Right renal cortex interstitium (tissue), 3 donors: ENCODE measurements at places on chromosomes 7 and 10. TPM values are rescaled to one million over a fixed set of nuclear protein-coding genes. Genes with fewer than 3 reads are reported as not detected.
A peak's percentile ranks its signal among the peaks of the same experiment; 100 is the strongest.

OR9A2 gene
- polyA plus RNA-seq, result not detected

USP54 gene
- polyA plus RNA-seq, result 35.5 TPM

HSPA12A gene
- 36.3 TPM for polyA plus RNA-seq

SPDYE6 gene
- 2.2 TPM for polyA plus RNA-seq

CPA4 gene
- 0.50 TPM for polyA plus RNA-seq

PTN gene
- 216 TPM for polyA plus RNA-seq

RBP4 gene
- polyA plus RNA-seq, result 0.68 TPM

DEPP1 gene
- 8.8 TPM for polyA plus RNA-seq

GRM3 gene
- polyA plus RNA-seq, result 0.07 TPM

FXYD4 gene
- polyA plus RNA-seq, result not detected

HMX3 gene
- not detected for polyA plus RNA-seq

GRCh38 chr10:112844681-112845544 lies 105.1 kb upstream of the TCF7L2 start:
- DNase-seq, result no peak

- no peak for DNase-seq
Measured at GRCh38 chr7:123115331-123115730, 84.4 kb downstream of the SLC13A1 start.

DNA sequence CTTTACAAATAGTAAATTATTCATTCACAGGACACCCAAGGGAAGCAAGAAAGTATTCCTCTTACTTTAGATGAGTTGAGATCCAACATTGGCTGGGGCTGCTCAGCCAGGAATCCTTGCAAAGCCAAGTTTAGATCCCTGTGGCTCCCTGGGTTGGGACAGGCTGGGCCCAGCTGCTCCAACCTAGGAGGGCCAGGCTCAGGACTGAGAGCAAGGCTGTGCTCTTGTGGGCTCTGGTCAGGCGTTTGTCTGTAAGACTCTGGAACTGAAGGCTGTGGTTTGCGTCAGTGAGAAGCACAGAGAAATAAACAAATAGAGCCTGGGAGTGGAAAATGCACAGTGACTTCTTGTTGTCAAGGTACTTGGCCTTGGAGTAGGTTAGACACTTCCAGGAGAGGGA lies 53.2 kb upstream of the TMEM273 start:
- DNase-seq, result no peak

GRCh38 chr7:98836811-98837629 lies 32.8 kb downstream of the TMEM130 start:
- peak; percentile 44 for DNase-seq

DNA sequence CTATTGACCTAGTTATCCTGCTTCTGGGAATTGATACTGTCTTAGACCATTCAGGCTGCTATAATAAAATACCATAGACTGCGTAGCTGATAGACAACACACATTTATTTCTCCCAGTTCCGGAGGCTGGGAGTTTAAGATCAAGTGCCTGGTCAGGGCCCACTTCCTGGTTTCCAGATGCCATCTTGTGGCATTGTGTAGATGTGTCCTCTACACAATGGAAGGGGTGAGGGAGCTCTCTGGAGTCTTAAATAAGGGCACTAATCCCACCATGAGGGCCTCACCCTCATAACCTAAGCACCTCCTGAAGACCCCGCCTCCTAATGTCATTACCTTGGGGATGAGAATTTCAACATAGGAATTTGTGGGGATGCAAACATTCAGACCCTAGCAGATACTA lies 62.4 kb downstream of the SLC35B4 start:
- DNase-seq, result no peak

GRCh38 chr7:3914051-3914775 lies 613.2 kb downstream of the SDK1 start:
- no peak for DNase-seq

GRCh38 chr10:5447611-5448071 lies 35.3 kb downstream of the NET1 start:
- DNase-seq, result no peak

GRCh38 chr7:123682690-123683089 lies 27.0 kb downstream of the LMOD2 start:
- DNase-seq, result peak; percentile 49

DNA sequence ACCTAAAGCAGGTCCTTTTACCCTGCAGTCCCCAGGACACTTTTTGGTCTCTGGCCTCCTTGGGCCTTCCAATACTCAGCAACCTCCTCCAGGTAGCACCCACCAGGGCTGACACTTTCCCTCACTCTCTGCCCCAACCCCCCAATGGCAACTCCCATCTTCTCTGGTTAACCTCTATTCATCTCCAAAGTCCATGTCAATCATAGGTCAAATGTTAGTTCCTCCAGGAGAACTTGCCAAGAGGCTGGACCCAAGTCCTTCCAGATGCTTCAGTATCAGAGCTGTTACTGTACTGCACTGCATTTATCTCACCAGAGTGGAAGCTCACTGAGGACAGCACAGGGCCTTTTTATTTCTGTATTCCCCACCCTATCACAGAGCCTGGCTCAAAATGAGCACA lies 295.0 kb upstream of the KLF14 start:
- no peak for DNase-seq

DNA sequence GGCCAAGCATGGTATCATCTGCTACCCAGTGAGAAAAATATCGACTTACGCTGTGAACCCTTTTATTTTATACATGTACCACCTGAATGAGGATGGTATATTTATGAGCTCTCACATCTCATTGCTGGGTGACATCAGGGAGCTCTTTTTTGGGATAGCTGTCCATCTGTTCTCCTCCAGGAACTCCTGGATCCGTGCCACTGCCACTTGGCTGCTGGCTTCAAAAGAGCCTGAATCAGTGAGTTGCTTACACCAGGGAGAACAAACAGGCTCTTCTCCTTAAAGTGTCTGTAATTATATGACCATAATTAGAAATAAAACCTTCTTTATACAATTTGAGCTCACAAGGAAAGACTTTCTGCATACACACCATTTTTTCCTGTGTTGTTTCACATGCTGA lies 106.2 kb downstream of the KAT6B start:
- no peak for DNase-seq

GRCh38 chr7:93890041-93890463 lies 501 bp downstream of the TFPI2 start:
- peak; percentile 30 for DNase-seq

GRCh38 chr7:116585392-116585791 lies 60.6 kb downstream of the CAV1 start:
- DNase-seq, result no peak

GRCh38 chr7:120973849-120974248 lies 14.7 kb upstream of the CPED1 start:
- DNase-seq, result no peak

GRCh38 chr7:138978541-138979184 lies 2.5 kb downstream of the KIAA1549 start:
- no peak for DNase-seq

- no peak for DNase-seq
Measured at GRCh38 chr10:28008054-28008453, 9.2 kb upstream of the ODAD2 start.

DNA sequence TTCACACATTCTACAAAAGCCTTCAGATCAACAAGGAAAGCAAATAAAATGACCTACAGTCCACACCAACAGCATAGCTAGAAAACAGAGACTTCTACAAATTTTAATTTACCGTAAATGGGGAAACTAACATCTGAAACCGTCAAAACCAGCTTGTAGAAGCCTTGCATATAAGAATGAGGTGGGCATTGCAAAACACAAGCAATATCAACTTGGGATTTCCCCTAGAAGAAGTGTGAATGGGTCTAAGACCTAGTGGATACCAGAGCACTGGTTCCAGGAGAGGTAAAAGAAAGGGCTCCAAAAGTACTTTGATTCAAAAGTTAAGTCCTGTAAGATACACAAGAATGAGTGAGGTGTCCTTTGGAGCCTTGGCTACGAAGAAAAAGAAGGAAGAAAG lies 18.7 kb downstream of the RTKN2 start:
- DNase-seq, result no peak

DNA sequence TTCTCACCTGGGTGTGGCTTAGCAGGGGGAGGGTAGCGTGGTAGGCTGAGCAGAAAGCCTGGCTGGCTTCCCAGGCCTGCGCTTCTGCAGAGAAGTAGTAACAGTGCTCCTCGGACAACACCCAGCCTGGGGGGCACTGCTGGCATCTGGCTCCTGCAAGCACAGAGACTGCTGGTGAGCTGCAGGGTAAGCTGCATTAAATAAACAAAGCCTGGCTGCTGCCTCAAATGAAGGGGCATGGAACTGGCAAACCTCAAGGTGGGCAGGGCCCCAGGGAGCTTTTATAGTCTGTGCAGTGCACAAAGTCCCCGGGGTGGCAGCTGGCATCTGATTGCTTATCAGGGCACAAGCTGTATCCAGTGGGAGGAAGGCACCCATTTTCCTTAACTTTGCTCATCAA lies 3.9 kb downstream of the KLRG2 start:
- no peak for DNase-seq

DNA sequence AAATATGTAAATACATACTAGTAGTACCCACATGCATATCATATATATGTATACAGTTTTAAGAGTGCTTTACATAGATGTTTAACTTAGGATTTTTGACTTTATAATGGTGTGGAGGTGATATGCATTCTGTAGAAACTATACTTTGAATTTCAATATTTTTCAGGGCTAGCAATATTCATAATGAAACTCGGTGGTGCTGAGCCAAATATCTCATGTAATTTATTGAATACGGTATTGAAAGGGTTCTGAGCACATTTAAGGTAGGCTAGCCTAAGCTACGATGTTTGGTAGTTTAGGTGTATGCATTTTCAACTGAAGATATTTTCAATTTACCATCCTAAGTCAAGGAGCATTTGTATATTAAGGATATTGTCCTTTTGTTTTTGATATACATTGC lies 36.0 kb downstream of the ZNRF2 start:
- no peak for DNase-seq

GRCh38 chr10:71620642-71621041 lies 98.9 kb downstream of the C10orf105 start:
- DNase-seq, result no peak

DNA sequence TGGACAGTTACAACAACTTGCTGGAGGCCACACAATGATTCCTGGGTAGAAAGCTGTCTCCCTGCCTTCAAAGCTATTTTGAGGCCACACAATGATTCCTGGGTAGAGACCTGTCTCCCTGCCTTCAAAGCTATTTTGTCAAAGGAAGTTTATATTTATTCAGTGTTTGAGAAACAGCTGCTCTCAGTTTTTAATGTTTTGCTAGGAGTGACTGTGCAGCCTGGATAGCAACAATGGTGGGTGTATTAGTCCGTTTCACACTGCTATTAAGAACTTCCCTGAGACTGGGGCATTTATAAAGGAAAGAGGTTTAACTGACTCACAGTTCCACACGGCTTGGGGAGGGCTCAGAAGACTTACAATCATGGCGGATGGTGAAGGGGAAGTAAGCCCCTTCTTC lies 3.9 kb upstream of the SGPL1 start:
- DNase-seq, result no peak

- no peak for DNase-seq
Measured at GRCh38 chr10:121645696-121646095, 47.5 kb upstream of the FGFR2 start.

- DNase-seq, result no peak
Measured at GRCh38 chr10:88474884-88475844, 108.0 kb downstream of the RNLS start.

GRCh38 chr10:6493521-6494441 lies 86.3 kb downstream of the PRKCQ start:
- DNase-seq, result no peak

GRCh38 chr7:30171766-30172447 lies 37.1 kb downstream of the MTURN start:
- DNase-seq, result no peak

DNA sequence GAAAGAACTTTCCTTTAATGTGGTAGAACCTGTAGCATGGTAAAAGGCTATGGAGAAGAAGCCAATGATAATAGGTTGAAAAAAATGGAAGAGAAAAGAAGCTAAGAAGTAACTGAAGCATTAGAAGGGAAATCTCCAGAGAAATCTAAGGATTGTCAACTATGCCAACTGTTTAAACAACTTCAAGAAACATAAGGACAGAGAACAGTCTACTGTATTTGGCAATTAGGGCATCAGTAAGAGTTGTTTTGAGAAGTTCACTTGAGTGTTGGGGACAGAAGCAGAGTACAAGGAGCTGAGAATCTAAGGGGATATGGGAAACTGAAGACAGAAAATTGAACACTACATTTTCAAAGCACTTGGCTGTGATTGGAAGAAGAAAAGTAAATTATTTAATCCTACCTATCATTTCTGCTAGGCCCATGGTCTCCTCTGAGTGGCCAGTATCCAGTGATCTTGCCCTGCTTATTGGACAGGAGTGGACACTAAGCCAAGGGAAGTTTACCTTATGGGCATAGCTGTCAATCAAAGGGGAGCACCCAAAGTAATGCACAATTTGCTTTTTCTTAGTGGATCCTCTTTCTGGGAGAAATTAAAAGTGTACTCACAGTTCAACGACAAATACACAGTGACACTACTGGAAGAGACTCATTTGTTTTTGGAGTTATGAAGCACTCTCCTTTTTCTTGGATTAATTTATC lies 56.4 kb upstream of the CCDC71L start:
- no peak for DNase-seq

DNA sequence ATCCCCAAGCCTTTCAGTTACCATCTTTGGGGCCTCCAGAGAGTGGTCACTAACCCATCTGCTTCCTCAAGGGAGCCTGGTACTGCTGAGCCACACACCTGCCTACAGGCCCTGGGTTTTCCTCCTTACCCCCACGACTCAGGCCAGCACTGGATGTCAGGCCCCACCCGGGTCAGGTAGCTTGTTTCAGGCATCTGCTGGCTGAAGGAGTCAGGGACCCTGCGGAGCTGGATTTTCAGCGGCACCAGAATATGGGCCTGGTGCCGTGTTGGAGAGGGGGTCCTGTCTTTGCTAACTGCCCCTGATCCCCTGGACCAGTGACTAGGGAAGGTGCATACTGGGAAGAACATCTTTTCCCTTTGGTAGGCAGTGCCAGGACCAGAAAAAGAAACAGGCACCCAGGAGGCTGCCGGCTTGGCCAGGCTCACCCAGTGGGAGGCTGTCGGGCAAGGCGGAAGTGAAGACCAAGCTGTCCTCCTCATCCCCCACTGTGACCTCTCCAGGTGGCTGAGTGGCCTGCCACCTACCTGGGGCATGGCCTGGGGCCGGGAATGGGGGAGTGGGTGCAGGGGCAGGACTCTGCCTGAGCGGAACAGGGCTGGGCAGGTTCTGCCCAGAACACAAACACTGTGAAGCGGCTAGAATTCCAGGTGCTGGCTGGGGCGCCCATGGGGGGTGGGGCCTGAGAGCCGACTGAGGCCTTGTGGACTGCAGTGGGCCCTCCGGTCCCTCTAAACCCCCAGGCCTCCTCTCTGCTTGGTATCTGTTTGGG lies 12.4 kb upstream of the SAMD8 start:
- DNase-seq, result no peak

GRCh38 chr10:62710182-62710581 lies 94.3 kb upstream of the ADO start:
- no peak for DNase-seq
